NCI-H226 (cell line): ENCODE measurements at places on chromosomes 5 and 9.
A peak's percentile ranks its signal among the peaks of the same experiment; 100 is the strongest.

DNA sequence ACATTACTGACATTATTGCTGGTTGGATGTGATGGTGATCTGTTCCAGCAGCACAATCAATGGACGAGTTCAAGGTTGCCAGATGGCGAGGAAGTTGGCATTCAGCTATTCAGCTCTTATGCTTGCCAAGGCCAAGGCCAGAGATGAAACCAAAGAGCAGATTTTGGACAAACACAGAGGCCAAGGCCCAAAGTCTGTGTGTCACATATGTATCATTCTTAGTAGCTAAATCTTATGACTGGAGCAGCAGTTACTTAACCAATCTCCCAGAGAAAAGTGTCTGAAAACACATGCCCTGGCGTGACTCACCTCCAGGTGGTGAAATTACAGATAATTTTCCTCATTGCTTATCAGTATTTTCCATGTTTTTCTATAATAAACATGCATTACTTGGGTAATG, 189.0 kb upstream of the EGFLAM start:
- DNase-seq = peak; percentile 41

DNA sequence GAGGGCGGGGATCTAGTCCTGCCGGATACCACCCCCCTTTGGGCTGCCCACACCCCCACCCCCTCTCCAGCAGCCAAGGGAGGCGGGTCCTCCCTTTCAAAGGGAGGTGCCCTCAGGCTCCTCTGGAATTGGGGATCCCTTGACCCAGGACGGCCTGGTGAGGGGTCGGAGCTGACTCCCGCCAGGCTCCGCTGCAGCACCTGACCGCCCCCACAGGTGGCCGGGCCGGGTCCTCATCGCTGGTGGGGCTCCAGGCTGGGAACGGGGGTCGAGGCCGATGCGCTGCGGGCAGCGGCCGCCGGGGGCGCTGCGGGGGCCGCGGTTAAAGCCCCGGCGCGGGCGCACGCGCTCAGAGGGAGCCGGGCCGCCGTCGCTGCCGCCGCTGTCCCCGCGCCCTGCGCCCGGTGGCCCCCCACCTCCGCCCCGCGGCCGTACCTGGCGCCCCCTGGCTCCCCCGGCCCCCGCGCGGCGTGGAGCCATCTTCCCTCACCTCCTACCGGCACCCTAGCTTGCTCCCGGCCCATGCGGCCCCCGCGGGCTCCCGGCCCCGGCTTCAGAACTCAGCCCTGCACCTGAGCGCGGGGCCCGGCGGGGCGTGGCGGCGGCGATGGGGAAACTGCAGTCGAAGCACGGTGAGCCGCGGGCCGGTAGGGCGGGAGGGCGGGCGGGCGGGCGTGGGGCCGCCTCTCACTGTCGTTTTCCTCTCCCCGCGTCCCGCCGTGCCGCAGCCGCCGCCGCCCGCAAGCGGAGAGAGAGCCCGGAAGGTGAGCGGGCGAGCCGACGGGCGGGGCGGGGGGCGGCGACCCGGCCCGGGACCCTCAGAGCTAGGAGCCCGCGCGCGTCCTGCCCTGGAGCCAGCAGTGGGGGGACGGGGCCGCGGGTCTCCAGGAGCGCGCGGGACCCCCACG, at the start of gene NKD2:
Gene NKD2, plus strand, starts transcription at position 352 of the 908 bp plus-strand sequence. Its CDS starts 256 bp downstream, at position 608.
- no peak for DNase-seq

GRCh38 chr9:29691758-29692407, 2118.6 kb upstream of the C9orf72 start:
- DNase-seq = no peak

DNA sequence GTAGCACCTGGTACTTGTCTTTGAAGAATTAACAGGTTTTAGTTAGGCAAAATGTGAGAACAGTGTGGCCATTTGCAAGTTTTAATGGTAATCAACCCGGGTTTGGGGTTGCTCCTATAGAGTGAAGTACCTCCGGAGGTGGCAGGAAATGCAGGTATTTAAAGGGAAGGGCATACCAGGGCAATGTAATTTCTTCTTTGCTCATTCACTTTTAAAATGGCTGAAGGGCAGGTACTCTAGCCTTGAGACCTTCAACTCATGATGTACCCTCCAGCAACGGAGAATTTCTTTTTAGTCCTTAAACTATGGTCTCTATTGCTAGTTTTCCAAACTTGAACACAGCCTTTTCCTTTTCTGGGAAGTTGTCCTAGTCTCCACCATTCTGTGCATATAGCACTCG, 1.3 kb upstream of the HSPA4 start:
- DNase-seq = no peak

DNA sequence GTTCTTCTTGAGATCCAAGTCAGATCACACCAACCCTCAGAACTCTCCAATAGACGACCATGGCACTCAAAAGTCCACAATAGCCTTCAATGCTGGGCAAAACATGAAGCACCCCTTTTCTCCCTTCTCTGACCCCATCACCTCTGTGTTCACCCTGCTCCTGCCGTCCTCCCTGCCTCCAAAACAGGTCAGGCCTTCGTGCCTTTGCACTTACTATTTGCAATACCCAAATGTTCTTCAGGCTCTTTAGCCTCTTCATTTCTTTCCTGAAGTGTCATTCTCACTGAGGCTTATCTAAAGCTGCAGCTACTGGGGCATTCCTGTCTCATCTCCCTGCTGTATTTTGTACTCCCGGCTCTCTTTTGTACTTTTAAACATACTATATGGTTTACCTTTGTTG, 2.0 kb upstream of the ROPN1L start:
- no peak for DNase-seq

- peak; percentile 75 for DNase-seq
Measured at GRCh38 chr5:139141446-139142204, 56.5 kb downstream of the SIL1 start.

DNA sequence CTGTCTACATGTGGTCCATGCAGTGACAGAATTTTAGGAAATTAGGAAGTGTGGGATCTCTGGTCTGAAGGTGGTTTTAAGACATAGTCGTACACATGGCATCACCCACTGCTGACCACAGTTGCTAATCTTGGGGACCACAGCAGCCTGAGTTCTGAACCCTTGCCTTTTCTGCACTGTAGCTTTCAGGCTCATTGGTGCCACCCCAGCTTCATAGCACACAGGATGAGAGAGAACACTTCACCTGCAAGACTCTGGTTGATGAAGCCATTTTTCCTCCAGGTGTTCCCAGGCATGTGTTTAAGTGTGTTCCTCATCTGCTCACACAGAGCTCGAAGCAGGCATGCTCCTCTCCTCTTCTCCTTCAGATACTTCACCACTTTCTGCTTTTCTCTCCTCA, 68.2 kb upstream of the S1PR3 start:
- no peak for DNase-seq

DNA sequence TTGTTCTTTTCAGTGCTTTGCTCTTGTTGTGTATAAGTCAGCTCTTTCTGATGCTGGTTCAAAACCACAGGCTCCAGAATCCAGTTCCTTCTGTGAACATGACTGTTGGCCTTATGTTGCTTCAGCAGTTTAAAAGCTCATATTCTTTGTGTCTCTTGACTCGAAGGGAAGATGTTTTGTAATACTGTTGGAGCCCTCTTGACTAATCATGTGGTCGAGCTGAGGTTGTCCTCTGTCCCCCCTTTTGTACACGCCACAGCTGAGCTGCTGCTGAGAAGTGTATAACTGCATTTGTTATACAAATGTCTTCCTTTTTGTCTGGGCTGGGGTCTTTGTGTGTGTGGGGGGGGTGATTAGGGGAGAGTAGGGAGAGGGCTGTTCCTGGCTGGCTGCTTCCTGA, 35.8 kb downstream of the SLC36A1 start:
- DNase-seq = no peak

GRCh38 chr5:173624282-173624681, 7.8 kb upstream of the BOD1 start:
- DNase-seq = no peak
